ENCODE measurements at places on chromosomes 1 and 21.

- no peak for DNase-seq
Measured at GRCh38 chr1:107794571-107794970, 170.4 kb downstream of the VAV3 start.

GRCh38 chr1:117312453-117313138, 54.7 kb upstream of the MAN1A2 start:
- DNase-seq, result no peak

DNA sequence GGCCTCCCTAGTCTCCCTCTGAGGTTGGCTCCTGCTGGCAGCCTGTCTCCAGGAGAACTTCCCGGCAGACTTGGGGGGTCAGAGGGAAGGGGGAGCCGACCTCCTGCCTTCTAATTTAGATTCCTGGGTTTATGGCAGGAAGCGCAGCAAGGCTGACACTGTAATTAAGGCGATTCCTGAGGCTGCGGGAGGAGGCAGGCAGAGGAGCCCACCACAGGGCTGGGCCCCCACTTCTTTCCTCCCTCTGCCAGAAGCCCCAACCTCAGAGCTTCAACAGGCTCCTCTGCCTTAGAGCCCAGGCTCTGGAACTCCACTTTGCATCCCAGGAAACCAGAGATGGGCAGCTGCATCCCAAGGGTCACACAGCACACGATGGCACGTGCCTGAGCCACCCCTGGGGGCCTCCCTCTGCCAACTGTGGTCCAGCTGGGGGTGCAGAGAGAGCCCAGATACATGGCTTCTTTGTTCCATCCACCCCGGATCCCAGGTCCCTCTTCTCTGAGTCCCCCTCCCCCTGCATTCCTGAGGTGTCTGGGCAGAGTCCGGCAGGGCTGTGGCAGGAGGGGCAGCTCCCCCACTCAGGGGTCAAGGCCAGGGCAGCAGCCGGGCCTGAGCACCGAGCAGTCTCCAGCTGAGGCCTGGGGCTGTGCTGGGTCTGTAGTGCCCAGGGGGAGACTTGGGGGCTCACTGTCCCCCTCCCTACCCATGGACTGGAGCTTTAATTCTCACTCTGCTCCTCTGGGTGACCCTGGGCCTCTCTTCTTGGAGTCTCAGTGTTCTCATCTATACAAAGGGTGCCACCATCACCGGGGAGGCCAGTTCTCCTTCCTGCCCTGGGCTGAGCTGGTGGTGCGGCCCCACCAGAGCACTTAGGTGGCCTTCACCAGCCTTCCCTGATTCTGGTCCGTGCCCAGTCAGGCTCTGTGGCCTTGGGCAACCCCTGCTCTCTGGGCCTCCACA, 39.4 kb upstream of the FAM131C start:
- no peak for DNase-seq

DNA sequence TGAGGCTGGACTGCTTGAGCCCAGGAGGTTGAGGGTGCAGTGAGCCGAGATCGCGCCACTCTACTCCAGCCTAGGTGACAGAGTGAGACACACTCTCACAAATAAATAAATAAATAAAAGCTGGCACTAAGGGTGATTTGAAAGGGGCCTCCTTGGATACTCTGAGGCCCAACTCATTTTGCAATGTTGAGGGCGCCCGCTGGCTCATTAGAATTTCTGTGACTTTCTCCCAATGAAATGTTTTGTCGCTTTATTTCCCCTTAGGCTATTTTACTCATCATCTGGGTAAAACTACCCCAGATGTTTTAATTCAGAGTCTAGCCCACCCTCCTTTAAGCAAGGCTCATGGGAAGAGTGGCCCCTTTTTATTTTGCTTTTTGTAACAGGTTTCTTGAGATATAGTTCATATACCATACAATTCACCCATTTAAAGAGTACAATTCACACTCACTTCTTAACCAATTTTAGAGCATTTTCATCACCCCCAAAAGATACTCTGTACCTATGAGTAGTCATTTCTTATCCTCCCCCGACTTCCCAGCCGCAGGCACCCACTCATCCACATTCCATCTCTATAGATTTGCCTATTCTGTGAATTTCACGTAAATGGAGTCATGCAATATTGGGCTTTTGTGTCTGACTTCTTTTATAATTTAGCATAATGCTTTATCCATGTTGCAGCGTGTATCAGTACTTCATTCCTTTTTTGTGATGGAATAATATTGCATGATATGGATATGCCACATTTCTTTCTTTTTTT, 259.1 kb downstream of the KAZN start:
- DNase-seq, result no peak
